Stimulated activated CD4-positive, alpha-beta T cell treated with anti-CD3 and anti-CD28 coated beads, Interleukin-1b, Interleukin-23, amount 100 ng/mL, for 1 hour (primary cell): ENCODE measurements at places on chromosomes 5 and 9.

DNA sequence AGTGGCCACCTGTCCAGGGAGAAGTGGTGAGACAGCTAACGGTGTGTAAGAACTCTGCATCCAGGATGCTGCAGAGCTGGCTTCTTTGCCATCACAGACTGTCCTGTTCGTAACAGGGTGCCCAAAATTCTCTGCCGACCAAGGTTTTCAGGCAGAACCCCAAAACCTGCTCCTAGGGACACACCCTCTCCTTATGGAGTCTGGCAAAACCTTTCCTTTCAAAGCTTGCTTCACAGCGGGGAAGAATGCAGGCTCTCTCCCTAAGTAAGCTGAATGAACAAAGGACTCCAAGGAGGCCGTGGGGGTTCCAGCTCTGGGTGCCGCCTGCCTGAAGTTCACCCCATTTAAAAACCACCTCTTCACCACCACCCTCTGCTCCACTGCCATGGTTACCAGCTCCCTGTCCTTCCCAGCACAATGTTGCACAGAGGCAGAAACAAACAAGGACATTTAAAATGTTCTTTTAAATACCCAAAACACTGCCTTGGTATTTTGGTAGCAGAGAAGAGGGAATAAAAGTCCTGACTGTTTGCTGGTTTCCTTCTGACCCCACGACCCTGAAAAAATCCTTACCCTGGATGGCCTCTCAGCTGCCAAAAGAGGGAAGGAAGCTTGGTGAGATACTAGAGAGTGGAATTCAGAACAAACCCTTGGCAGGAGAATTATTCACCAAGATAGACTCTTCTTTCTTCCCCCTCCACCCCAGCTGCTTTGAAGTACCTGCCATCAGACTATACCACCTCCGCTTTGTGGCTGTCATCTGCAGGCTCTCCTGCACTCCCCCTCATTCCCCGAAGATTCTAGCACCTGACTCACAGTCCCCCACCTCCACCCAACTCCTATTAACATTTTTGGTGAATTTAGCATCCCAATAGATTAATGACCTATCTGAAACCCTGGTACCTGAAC is 7.1 kb upstream of the KLF9 start:
- DNase-seq, result no peak

DNA sequence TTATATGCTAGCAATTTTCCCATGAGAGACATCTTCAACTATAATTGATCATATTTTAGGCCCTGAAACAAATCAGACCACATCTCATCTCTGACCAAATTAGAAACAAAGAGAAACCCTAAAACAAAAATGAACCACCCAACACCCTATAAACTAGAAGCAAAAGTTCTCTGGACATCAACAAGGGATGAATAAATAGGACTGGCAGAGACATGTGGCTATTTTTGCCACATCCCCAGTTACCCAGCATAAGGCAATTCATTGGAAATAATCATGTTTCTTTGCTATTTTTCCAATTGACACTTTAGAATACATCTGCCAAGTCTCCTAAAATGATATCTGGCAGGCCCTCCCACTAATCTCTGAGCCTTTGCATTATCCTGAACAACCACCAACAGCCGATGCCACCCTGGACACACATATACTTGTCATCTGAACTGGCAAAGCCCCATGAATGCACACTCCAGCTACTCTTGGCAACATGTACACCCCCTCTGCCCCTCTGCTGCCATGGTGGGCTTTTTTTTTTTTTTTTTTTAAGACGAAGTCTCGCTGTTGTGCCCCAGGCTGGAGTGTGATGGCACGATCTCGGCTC is 53.5 kb upstream of the EQTN start:
- no peak for DNase-seq

- no peak for DNase-seq
These were observed 79.4 kb downstream of the FAM114A2 start for GRCh38 chr5:153959134-153959957.

- no peak for DNase-seq
These were observed 1.1 kb downstream of the POMT1 start for GRCh38 chr9:131503626-131504465.

GRCh38 chr9:91071184-91071990 is 269.8 kb downstream of the SYK start:
- DNase-seq, result no peak

DNA sequence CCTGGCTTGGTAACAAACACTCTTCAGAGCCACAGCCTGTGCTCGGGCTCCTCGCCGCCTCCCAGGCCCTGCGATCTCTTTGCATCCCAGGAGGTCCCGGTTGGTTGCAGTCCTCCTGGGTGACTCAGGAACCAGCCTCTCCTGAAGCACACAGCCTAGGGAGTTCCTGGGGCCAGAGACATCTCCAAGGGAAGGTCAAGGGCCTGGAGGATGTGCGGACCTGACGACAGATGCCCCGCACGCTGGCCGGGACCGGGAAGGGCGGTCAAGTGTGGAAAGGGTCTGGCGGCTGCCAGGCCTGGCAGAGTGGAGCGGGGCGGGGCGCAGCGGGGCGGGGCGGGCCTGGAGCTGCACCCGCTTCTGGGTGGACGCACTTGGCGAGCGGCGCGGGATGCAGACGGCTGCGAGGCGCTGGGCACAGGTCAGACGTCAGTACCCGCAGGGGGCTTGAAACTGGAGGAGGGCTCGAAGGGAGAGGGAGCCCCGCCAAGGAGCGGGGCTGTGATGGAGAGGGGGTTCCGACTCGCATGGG is 45.0 kb upstream of the PRSS3 start:
- no peak for DNase-seq

- no peak for DNase-seq
These were observed 72.9 kb downstream of the BAAT start for GRCh38 chr9:101311758-101312420.

DNA sequence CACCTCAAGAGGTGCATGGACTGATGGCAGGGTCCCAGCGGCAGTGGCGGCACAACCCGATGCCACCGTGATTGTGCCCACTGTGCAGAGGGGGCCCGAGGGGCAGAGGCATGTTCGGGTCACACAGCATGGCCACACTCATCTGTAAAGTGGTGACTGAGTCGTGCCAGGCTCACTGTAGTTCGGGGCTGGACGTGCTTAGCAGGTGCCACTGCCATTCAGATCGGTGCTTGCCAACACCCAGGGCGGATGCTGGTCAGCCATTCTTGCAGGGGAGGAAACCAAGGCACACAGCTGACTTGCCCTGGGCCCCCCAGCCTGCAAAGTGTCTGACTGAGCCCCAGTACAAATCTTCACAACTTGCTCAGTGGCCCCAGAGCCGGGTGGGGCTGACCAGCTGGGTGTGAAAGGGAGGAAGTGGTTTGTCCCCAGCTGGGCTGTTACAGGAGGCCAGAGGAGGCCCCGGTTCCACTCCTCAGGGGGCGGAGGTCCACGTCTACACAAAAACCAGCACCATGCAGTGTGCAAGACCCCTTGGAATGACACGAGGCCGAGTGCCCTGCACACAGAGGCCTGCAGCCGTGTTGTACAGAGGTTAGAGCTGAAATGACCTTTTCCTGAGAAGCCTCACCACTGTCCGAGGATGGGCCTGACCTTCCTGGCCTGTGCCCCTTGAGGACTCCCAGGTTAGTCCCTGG is 17.9 kb downstream of the FGD3 start:
- DNase-seq, result no peak

DNA sequence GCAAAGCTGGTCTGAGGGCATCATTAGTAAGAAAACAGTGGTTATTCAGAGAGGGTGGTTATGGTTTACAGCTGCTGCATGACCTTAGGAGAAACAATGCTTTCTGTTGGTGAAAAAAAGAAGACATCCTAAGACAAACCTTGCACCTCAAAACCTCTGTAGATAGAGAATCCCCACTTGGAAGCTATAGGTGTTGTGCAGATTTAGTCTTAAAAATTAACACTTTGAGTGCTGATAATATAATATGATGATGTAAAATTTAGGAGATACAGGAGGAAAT is 1.4 kb upstream of the PTTG1 start:
- DNase-seq, result no peak

- no peak for DNase-seq
These were observed 403 bp downstream of the NINJ1 start for GRCh38 chr9:93133681-93134014.

GRCh38 chr9:92774274-92774673 is 9.6 kb upstream of the BICD2 start:
- no peak for DNase-seq

DNA sequence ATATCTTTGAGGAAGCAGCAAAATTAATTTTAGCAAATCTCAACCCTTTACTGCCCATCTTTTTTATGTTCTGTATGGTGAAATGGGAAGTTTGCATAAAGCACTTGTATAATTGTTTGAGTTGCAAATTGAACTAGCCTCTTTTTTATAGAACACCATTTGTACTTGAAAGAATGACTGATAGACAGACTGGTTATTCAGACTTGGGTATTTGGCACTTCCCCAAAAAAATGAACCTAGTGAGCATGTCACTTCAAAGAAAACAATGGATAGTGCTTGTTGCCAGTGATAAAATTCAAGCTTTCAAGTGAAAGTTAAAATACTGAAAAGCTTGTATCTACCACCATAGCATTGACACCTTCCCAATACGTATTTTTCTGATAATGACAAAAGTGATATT is 115.8 kb downstream of the ERCC6L2 start:
- DNase-seq, result no peak

DNA sequence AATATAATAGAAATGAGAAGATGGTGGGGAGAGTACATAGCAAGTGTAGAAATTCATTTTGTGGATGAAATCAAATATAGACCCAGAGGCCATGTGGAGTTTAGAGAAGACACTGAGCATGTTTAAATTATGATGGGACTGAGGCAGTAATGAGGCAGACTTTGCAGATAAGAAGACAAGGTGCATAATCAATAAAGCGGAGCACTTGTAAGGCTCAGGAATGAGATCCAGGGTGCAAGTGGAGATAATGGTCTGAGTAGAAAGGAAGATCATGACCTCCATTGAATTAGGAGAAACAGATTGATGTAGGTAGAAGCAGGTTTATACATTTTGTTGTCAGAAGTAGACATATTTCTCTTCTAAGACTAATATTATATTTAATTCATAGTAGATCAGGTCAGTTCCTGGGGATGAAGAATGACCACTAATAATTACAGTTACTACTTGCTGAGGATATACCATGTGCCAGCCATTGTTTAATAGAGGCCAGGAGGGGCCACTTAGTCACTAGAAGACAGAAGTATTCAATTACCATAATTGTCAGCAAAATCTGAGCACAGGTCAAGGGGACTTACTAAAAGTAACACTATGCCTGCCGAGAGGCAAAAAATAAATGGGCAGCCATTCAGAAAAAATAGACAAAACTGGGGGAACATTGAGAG is 479.8 kb downstream of the DNAH5 start:
- no peak for DNase-seq

DNA sequence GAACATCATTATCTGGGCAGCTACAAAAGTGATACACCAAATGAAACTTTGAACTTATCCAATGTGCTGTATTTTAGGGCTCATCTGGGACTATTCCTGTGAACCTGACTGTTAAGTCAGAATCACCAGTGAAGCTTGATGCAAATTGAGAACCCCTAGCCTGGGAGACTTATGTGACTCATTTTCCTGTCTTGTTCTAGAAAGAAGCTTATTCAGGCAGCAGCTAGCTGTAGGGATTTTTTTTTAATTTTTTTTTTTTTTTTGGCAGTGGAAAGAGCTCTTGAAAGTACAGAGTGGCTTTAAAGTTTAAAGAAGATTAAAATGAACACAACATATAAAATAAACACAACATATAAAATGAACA is 81.1 kb upstream of the TNFAIP8 start:
- no peak for DNase-seq

DNA sequence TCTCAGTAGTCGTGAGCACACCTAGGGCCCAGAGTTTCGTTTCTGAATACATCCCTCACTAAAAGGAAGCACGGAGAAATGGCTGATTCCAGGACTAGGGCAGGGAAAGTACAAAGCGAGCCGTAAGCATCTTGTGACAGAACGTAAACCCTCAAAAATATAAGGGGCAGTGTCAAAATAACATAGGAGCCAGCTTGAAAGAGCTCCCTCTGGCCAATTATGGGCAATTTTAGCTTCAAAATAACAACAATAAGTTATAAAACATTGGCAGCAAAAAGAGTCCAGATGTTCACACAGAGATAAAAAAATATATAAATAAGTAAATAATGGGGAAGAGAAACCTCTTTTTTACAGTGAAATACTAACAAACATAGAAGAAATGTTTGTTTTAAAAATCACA is 18.5 kb upstream of the GLIS3 start:
- DNase-seq, result no peak

GRCh38 chr9:133141833-133142595 is 21.0 kb upstream of the RALGDS start:
- DNase-seq, result no peak
